ENCODE measurements at places on chromosomes 3 and 15.

DNA sequence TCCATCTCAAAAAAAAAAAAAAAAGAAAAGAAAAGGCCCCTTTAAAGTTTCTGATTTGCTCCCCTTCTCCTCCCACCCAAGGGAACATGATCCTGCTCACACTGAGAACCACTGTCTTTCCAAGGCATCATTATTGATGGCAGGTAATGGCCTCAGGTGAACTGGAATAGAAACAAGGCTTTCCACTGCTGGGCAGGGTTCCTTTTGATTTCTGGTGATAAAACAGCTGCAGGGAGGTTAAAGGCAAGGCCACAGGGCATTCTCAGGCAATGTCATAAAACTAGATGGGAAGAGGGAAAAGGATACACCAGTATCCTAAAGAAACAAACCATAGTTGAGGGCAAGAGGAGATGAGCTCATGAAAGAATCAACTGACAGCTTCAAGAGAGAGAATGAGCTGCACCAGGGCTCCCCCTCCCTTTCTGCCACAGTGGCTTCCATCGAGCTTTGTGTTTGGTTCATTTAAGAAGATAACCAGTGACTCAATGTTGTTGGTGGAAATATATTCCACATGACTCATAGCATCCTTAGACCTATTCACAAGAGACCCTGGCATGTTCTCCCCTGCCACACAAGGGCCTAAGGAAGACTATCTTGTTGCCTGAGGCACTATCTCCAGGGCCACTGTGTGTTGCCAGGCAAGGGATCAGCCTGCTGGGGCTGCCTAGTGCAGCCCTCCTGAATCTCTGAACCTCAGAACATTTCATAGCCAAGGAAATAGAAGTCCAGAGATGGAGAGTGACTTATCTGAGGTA is 86.4 kb downstream of the WDR76 start:
- DNase-seq = no peak

DNA sequence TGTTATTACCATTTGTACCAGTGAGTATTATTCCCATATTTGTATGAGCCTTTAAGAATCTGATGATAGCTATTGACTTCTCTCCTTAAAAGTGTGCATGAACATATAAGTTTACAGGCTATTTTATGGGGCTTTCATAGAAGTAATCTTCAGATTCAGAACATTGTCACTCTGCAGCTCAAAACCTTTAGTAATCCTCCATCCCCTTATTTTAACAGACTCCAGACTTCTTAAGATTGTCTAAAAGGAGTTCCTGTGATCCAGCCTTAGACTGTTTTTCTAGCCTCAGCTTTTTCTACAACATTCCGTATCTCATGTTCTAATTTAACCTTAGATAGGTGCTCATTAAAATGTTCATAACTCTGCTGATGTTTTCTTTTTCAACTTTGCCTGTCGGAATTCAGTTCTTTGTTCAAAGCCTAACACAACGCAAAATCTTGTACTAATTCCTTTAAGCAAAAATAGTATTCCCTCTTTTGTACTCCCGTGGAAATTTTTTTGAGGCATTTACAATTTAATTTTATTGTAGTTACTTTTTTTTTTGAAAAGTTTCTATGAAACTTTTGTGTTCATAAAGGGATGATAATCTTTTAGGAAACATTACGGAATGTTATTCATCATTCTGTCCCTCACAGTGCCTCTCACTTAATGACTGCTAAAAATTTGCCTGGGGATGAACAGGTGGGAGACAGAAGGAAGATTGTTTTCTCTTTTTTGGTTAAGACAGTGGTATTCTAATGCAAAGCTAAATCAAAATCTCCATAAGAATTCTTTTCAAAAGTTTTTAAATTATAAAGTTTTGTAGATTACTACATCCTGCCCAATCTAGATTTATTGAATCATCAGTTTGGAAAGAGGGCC is 38.7 kb upstream of the UTS2B start:
- DNase-seq = no peak

GRCh38 chr3:170467007-170467406 is 48.3 kb downstream of the CLDN11 start:
- no peak for DNase-seq

GRCh38 chr3:17605032-17605431 is 137.4 kb downstream of the TBC1D5 start:
- no peak for DNase-seq
